Right forelimb (tissue), 1 donor: ENCODE measurements at places on chromosomes 5 and 9.

GRCh38 chr9:129341987-129342348 is 163.9 kb upstream of the IER5L start:
- no peak for DNase-seq

- DNase-seq, result no peak
These were observed 1138.2 kb downstream of the TAF11L14 start for GRCh38 chr5:18772475-18772874.

- no peak for DNase-seq
These were observed 233.8 kb downstream of the HSPA4 start for GRCh38 chr5:133285583-133286021.

- DNase-seq, result no peak
These were observed 12.5 kb upstream of the ZSWIM6 start for GRCh38 chr5:61319388-61320146.
